ENCODE measurements at places on chromosomes 12 and 14. TPM values are rescaled to one million over a fixed set of nuclear protein-coding genes. Genes with fewer than 3 reads are reported as not detected.

Gene P2RX2
- not detected for total RNA-seq

Gene BDKRB2
- 16.3 TPM for total RNA-seq

- H3K4me1 ChIP-seq = peaks cover 7% of the 10 kb centered on the region
- H3K36me3 ChIP-seq = no peaks in the 10 kb centered on the region
- DNase-seq = no peak
- H3K4me3 ChIP-seq = no peak overlapping the region
Observed at GRCh38 chr14:49582113-49582977, 3.8 kb downstream of the RPS29 start.

DNA sequence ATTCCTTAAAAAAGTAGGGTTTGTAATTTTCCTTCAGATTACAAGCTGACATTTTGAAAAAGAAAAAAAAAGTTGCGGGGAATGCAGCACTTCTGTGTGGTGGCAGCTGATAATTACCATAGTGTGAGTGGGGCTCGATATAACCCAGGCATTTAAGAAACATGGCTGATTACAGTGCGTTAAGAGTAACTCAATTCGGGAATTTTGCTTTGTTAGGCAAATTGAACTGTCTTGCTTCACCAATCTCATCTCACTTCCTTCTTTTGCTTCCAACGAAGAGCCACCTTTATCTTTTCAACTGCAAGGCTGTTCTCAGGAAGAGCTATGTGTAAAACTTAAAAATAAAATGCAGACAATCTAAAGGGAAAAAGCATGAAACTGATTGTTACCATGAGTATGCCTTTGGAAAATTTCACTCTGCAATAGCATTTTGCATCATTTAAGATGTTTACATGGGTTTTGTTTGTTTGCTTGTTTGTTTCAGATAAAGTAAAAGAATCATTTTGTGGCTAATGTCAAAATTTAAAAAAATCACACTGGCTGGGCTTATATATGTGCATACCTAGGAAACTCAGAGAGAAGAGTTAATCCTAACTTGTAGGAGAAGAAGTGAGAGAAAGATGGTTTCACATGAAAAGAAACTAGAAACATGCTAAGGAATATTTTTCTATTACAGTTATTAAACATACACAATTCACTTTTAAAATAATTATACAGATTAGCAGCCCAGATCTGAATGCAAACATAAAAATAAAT, 295.9 kb upstream of the ATP2B1 start:
- H3K27ac ChIP-seq = no peak overlapping the region
- no peaks in the 10 kb centered on the region for H3K36me3 ChIP-seq
- H3K4me3 ChIP-seq = no peak overlapping the region
- H3K4me1 ChIP-seq = no peaks in the 10 kb centered on the region
- DNase-seq = no peak

DNA sequence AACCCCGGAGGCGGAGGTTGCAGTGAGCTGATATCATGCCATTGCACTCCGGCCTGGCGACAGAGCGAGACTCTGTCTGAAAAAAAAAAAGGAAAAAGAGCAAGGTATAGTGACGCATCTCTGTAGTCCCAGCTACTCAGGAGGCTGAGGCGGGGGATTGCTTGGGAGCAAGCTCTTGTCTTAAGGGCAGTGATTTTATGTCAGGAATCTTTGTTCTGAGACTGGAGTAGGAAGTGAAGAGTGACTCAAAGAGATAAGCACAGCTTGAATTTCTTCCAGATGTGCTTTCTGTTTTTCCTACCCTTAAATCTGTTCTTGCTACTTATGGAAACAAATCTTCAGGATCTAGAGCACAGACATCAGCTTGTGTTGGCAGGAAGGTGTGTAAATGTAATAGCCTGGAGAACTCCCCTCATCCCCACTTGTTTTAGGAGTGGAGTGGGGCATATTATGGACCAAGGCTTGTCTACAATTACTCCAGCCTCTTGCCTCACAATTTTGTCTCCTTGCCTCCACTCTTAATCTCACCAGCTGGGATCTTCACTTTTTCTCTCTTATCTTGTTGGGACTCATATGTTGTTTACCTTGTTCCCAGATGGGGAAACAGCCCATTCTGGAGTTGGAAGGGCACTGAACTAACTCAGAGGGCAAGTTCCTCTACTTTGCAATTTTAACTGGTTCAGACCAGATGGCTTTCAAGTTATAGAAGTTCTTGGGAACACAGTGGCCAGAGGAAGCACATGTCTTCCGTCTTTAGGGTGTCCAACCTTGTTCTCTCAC, 7.5 kb downstream of the TMED2 start:
- H3K27ac ChIP-seq = no peak overlapping the region
- no peak overlapping the region for H3K4me3 ChIP-seq
- no peaks in the 10 kb centered on the region for H3K4me1 ChIP-seq
- no peak for DNase-seq
- H3K27me3 ChIP-seq = no peaks in the 10 kb centered on the region

DNA sequence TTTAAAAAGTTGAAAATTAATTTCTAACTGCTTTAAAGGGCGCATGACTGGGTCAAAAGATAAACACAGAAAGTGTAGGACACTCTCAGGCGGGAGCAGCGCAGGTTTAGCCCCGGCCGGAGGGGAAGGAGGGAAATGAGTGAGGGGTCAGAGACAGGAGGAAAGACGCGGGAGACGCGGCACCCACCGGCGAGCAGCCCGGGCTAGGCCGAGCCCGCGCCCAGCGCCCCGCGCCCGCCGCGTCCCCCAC, 591 bp downstream of the GXYLT1 start:
- no peaks in the 10 kb centered on the region for H3K36me3 ChIP-seq
- peaks cover 8% of the 10 kb centered on the region for H3K4me1 ChIP-seq
- peak overlapping the region; percentile 77 for H3K4me3 ChIP-seq
- peak overlapping the region; percentile 91 for H3K27ac ChIP-seq

DNA sequence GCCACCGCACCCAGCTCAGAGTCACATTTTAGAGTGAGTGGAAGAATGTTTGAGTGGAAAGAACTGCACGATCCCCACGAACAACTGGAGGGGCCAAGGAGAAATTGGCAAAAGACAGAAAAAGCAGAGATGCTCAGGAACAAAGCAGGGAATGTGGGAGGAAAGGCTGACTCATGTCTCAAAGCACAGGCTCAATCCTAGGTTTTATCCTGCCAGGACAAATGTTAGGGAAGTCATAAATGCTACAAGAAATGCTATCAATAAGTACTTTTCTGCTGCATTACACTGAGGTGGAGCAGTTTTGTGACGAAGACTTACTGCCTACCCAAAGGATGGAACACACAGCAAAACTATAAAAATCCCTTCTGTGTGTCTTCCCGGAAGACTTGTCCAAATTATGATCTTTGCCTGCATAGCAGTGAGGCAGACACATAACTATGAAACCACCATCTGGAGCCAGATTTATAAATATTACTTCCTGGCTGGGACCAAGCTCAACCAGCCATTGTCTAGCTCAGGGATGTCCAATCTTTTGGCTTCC, 26.7 kb downstream of the NIN start:
- H3K4me1 ChIP-seq = no peaks in the 10 kb centered on the region
- no peak for DNase-seq
- H3K4me3 ChIP-seq = no peak overlapping the region
- H3K27me3 ChIP-seq = no peaks in the 10 kb centered on the region
- peak overlapping the region; percentile 48 for H3K27ac ChIP-seq

DNA sequence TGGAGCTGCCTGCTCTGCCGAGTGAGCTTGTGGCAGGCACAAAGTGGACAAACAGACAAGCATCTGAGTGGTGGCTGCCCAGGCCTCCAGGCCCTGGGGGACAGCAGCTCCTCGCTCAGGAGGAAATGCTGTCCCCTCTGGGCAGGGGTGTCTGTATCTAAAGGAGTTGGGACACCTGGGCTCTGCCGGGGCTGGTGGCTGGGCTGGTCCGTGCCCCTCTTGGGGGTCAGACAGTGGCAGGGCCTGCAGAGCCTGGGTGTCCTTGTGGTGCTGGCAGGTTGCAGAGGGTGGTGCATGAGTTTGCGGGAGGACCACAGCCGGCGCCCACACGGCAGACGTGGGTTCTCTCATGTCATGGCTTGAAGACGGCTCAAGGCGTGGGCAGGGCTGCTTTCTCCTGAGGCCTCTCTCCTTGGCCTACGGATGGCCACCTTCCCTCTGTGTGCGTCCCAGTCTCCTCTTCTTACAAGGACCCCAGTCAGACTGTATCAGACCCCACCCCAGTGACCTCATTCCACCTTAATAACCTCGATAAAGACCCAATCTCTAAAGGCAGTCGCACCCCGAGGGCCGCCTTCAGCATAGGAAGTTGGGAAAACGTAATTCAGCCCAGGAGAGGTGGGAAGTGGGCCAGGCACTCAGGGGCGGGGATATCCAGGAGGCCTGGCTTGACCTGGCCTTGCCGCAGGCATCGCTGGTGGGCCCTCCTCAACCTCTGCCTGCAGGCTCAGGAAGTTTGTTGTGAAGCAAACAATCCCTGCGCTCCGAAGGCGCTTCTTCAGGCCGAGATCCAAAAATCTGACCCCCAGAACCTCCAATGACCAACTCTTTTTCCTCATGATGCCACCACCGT, 110.0 kb downstream of the KIF26A start:
- no peaks in the 10 kb centered on the region for H3K4me1 ChIP-seq
- DNase-seq = peak; percentile 43
- no peak overlapping the region for H3K4me3 ChIP-seq
- H3K27ac ChIP-seq = no peak overlapping the region
- H3K27me3 ChIP-seq = no peaks in the 10 kb centered on the region
- H3K36me3 ChIP-seq = no peaks in the 10 kb centered on the region

DNA sequence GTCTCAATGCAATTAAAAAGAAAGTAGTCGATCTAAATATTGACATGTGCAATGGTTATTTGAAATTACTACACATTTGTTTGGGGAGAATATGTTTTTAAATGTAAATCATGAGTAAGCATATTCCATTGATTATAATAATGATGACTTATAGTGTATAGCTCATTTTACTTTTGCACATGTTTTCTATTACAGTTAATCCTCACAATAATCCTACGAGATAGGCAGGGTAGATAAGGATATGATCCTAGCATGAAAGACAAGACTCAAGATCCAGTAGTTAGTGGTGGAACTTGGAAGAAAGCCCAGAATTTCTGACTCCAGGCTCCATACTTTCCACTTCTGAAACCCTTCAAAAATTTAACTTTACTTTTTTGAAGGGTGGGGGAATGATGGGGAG, 94.0 kb downstream of the NAV3 start:
- DNase-seq = no peak
- no peaks in the 10 kb centered on the region for H3K36me3 ChIP-seq
- H3K4me1 ChIP-seq = no peaks in the 10 kb centered on the region
- H3K4me3 ChIP-seq = no peak overlapping the region
- H3K27me3 ChIP-seq = no peaks in the 10 kb centered on the region
- no peak overlapping the region for H3K27ac ChIP-seq

Data from Peyer's patch (tissue), 4 donors.